ENCODE measurements at places on chromosomes 2 and 18.

DNA sequence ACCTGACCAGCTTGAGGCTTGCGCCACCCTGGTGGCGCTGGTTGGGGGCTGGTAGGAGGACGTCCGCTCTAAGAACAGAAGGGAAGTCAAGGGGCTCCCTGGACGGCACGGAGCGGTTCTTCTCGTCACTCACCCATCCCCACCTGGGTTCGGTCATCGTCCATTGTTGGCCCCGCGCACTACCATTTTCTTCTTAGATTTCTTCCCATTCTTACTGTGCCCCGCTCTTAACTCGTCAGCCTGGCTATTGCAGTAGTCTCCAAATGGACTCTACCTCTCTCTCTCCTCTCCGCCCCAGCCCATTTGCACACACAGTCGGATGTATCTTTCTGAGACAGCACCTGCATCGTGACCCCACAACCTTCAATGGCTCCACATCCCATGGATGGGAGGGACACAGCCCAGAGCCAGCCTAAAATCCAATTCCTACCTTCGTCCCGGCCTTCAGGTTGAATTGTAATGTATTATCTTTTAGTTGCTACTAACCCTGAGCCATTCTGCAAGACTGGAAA, 814 bp upstream of the RAB1A start:
- DNase-seq: no peak

- DNase-seq: no peak
These were observed 12.1 kb upstream of the MAPRE2 start for GRCh38 chr18:35029103-35029502.

GRCh38 chr2:152763651-152764050, 45.2 kb downstream of the ARL6IP6 start:
- DNase-seq: no peak

GRCh38 chr2:79131687-79132086, 11.4 kb downstream of the REG1A start:
- no peak for DNase-seq

- DNase-seq: no peak
These were observed 567.0 kb upstream of the SOX11 start for GRCh38 chr2:5125017-5125730.

Data from central memory CD4-positive, alpha-beta T cell (primary cell).